ENCODE measurements at places on chromosomes 3 and 15. TPM values are rescaled to one million over a fixed set of nuclear protein-coding genes. Genes with fewer than 3 reads are reported as not detected.

The GTPBP8 gene
- total RNA-seq = 32.9 TPM

The TUBGCP5 gene
- 26.1 TPM for total RNA-seq

The TM4SF4 gene
- total RNA-seq = not detected

The MYRIP gene
- 7.8 TPM for total RNA-seq

The LRTM1 gene
- total RNA-seq = not detected

The ARNT2 gene
- 1.5 TPM for total RNA-seq

The FHIT gene
- 2.1 TPM for total RNA-seq

The RBP2 gene
- not detected for total RNA-seq

The SEMA6D gene
- 5.5 TPM for total RNA-seq

The C3orf85 gene
- total RNA-seq = not detected

The CSPG4 gene
- total RNA-seq = 5.0 TPM

The SAMMSON gene
- 0.04 TPM for total RNA-seq

DNA sequence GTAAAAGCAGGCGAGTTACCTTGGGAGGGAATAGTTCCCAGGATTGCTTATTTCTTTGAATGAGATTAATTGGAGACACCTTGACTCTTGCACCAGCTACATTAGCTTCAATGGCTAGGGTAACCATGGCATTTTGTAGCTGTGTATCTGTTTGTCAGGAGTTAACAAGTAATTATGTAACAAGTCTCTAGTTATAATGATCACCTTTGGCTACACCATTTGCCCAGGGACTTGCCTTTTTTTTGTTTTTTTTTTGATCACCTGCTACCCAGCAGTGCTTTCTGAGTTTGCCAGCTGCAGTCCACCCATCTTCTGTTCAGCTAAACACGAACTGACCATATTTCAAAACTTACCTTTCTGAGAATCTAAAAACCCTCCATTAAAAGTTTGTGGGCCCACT lies 2.2 kb downstream of the MED12L start:
- no peak for DNase-seq

- DNase-seq = no peak
These were observed 904.1 kb downstream of the OTOL1 start for GRCh38 chr3:162400697-162401096.

DNA sequence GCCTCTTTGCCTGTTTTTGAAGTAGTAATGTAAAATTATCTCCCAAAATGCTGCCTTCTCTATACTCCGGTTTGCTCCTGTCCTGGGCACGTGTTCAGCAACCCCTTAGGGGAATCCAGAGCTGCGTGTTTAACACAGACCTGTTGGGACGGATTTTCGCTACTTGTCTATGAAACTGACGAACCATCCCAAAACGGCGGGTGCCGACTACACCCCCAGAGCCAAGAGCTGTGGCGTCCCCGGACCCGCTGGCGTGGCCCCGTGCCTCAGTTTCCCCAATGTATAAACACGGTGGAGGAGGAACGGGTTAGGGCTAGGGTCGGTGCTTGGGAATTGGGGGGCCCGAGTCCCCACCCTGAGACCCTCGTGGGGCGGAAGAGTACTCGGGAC lies 473 bp downstream of the FHIT start:
- no peak for DNase-seq

GRCh38 chr3:80643421-80643820 lies 875.6 kb upstream of the ROBO1 start:
- DNase-seq = no peak

DNA sequence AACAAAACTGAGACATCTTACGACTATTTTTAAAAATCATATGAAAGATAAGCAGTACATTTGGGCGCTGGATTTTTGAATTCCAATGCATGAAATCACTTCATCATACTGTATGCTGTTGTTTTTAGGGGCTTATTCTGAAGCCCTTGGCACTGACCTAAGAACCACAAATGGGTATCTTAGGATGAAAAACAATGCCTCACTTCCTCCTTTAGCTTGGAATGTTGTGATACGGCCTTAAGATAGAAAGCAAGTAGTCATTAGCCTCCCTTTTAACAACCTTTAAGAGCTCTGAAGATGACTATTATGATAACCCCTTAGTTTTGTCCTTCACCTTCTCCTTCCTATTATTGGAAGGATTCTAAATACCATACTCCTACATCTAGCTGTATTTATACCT lies 289.8 kb downstream of the ARPP21 start:
- no peak for DNase-seq

GRCh38 chr15:58463815-58464650 lies 32.2 kb downstream of the LIPC start:
- no peak for DNase-seq

GRCh38 chr3:17129556-17129955 lies 244.8 kb downstream of the PLCL2 start:
- no peak for DNase-seq

DNA sequence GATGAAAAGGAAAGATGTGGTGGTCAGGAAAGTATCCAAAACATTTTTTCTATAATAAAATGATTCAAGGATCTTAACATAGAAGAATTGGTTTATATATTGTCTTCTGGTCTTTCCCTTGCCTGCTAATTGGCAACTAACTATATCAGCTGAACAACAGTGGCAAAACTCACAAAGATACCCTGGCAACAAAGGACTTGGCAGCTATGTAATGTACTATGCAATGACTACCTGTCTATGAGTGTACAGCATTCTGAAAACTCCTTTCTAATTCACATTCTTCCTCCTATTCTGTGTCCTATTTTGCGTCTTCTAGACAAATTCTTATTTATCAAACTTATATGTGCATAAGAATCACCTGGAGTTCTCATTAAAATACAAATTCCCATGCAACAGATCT lies 15.7 kb upstream of the SERPINI2 start:
- DNase-seq = no peak

GRCh38 chr3:172716476-172716875 lies 5.6 kb upstream of the NCEH1 start:
- DNase-seq = no peak

DNA sequence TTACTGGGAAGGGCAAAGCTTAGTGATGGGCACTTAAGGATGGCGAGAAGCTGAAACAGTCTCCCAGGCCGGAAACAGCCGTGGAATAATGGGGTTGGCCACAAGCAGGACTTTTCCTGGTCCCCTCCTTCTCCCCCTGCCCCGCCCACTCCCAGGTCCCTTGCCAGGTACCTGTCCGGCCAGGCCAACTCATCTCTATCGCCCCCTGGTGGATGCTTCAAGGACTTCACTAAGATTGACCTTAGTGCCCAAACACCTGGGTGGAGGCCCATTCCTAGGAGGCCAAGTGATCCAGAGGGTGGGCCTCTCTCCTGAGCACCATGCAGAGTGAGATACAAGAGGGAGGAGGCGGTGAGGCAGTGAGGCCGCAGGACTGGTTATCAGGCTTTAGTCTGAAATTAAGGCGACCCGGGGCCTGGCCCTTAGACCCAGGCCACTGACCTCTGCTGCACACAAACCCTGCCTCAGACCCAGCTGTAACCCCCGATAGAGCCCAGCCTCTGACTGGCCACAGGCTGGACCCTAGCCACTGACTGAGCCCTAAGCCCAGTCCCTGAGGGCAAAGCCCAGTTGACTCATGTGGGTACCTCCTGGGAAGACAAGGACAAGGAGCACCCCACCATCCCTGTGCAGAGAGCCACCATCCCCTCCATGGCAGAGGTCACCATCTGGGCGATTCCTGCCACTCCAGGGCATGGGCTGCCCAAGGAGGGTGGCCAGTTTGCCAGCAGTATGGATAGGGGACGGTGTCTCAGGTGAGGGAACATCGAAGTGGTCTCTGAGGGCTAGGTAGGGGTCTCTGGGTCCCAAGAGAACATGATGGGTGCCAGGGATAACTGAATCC lies 37.6 kb downstream of the VIPR1 start:
- peak; percentile 95 for DNase-seq

GRCh38 chr15:38536201-38536676 lies 28.4 kb downstream of the RASGRP1 start:
- no peak for DNase-seq

DNA sequence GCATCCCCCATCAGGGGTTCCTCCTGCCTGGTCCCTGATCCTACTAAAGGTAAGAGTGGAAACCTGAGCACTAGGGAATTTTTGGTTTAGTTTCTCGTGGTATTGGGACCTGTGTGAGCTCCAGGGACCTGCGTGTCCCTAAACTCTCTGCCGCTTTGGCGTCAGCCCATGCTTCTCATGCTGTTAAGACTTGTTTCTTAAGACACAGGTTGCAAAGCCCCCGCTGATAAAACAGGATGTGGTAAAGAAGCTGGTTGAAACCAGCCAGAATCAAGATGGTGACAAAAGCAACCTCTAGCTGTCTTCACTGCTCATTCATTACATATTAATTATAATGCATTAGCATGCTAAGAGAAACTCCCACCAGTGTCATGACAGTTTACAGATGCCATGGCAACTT lies 64.6 kb downstream of the LYZL4 start:
- DNase-seq = no peak

- peak; percentile 19 for DNase-seq
These were observed 161.3 kb upstream of the SLC2A2 start for GRCh38 chr3:171187706-171188290.

DNA sequence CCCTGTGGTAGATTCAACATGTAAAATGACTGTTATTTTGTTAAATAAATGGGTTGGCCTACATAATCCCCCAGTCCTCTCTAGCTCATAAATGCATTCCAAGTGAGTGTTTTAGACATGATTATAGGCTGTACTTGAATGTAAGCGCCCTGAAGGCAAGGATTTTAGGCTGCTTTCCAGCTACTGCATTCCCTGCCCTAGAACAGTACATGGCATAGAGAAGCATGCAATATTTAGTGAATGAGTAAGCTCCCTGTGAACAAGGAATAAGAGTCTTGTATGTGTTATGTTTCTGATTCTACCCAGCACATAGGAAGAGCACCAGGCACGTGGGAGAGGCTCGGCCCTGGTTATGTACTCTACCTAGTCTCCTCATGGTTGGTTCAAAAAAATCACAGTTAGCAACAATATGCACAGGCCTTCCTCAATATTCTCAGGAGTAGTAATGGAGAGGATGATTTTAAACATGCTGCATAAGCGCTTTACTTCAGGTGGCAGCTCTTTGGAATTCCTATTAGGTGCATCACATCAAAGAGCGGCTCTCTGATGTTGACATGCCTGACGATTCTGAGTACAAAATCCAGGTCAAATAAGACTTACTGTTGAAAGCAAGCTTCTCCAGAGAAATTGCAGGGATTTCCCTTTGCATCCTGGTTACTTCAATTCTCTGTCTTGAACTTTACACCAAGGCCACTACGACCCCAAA lies 456.6 kb downstream of the MAGI1 start:
- DNase-seq = no peak

- DNase-seq = no peak
These were observed 119.1 kb upstream of the SLC25A36 start for GRCh38 chr3:140822401-140823047.
